Skeletal muscle cell (primary cell): ENCODE measurements at places on chromosomes 6 and 20.

DNA sequence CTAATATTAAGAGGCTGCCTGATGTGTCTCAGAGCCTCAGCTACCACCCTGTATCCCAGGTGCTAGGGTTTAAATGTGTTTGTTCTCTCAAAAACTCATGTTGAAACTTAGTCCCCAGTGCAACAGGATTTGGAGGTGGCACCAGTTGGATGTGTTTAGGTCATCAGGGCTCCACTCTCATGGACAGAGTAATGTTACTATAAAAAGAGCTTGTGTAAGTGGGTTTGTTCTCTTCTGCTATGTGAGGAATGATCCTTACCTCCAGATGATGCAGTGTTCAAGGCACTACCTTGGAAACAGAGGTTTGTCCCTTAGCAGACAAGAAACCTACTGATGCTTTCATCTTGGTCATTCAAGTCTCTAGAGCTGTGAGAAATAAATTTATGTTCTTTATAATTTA lies 164.9 kb upstream of the EPHA7 start:
- DNase-seq = no peak

GRCh38 chr6:67886036-67886707 lies 748.9 kb upstream of the ADGRB3 start:
- no peak for DNase-seq

- no peak for DNase-seq
These were observed 8.2 kb downstream of the DAAM2 start for GRCh38 chr6:39800034-39801032.

GRCh38 chr20:13261460-13262301 lies 40.6 kb downstream of the ISM1 start:
- peak; percentile 5 for DNase-seq

GRCh38 chr6:71181565-71181964 lies 107.0 kb upstream of the OGFRL1 start:
- peak; percentile 62 for DNase-seq

DNA sequence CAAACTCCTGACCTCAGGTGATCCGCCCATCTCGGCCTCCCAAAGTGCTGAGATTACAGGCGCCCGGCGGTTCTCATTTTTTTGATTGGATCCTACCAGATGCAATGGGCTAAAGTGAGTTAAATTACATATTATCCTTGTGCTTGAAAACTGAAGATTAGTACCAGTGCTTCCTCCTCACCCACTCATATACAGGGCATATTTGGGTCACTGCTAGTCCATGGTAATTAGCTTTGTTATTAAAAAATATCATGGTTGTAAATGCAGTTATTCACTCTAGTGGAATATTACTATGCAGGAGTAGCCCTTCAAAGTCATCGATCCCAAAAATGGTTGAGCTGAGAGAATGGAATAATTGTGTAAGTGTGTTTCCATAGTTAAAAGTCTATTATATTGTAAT lies 26.5 kb downstream of the ZNF292 start:
- DNase-seq = no peak

- DNase-seq = no peak
These were observed 262.0 kb downstream of the MAFB start for GRCh38 chr20:40427026-40427425.

DNA sequence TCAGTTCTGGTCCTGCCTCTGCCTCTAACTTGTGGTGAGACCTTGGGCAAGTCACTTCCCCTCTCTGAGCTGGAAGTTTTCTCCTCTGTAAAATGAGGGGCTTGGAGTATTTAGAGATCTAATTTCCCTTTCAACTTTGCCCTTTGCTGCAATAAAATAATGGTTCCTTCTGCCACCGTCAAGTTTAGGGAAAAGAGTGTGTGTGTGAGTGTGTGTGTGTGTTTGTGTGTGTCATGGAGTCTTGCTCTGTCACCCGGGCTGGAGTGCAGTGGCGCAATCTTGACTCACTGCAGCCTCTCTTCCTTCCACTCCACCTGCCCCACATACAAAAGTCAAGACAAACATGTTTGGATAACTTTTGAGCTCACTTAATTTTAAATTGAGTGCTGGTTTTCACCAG lies 39.2 kb upstream of the PIM1 start:
- DNase-seq = no peak

GRCh38 chr6:3603340-3604130 lies 146.7 kb upstream of the SLC22A23 start:
- no peak for DNase-seq

DNA sequence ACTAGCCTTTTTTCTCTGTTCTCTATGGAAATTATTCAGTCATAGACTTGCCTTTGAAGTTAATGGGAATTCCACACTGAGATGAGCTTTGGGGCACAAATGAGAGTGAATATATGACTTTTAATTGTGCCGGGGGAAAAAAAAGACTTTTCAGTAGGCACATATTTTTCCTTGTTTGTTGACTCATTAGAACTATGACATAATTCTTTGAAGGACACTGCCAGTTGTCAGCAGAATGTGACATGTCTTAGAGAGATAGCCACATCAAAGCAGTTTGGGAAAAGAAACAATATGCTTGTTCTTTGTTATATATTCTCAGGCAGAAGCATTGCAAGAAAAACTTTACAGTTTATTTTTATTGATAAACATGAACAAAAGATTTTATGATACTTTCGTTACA lies 138.3 kb downstream of the COL9A1 start:
- DNase-seq = no peak

DNA sequence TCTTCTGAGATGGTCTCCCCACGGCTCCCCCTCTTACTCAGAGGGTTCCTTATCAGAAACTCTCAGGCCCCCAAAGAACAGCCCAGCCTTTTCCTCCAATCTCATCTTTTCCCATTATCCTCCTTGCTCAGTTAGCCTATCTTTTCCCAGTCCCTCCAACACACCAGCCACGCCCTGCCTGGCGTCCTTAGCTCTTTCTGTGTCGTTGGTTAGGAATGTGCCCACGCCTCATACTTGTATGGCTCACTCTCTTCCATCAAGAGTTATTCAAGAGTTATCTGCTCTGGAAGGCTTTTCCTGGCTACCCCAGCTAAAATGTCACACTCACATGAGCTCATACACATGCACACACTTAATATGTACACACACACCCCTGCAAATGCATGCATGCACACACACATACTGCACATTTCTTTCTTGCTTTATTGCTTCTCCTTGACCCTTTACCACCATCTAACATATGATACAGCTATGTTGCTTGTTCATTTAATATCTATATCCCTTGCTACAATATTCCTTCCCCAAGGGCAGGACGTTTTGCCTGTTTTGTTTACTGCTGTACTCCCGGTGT lies 37.6 kb downstream of the SLC2A10 start:
- DNase-seq = no peak

DNA sequence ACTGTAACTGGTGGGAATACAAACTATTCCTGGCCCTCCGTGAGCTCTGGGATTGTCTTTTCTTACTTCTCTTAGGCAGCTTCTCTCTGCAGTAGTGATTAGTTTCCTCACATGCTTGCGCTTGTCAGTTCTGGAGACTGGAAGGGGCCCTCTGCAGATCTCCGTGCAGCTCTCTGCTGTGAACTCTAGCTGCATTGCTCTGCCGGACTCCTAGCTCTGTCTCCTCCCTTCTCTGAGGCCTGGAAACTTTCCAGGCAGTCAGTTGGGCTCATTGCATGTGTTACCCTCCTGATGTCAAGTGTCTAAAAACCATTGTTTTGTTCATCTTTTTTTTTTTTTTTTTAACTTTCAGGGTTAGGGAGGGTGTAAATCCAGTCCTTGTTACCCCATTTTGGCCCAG lies 102.3 kb downstream of the CTNNBL1 start:
- no peak for DNase-seq
